A549 treated with ZK216348 at 1 μM for 4 hours (cell line): ENCODE measurements at places on chromosomes 2 and 18. TPM values are rescaled to one million over a fixed set of nuclear protein-coding genes. Genes with fewer than 3 reads are reported as not detected.

The CRYGD gene
- total RNA-seq: not detected in 5 replicates

The TBR1 gene
- not detected in 5 replicates for total RNA-seq

The PPP1R1C gene
- total RNA-seq: 0.90 to 4.0 TPM (median 1.6 TPM) in 5 replicates

The FSHR gene
- not detected in 5 replicates for total RNA-seq

The MALT1 gene
- total RNA-seq: 6.8 to 12.1 TPM (median 11.1 TPM) in 5 replicates

The ARHGAP25 gene
- 0.14 to 0.39 TPM (median 0.29 TPM) in 4 of 5 replicates, not detected in the other for total RNA-seq

The USP37 gene
- total RNA-seq: 3.3 to 5.6 TPM (median 4.8 TPM) in 5 replicates

The NCKAP5 gene
- total RNA-seq: 0.79 to 1.4 TPM (median 1.1 TPM) in 5 replicates

The GREB1 gene
- total RNA-seq: 2.2 to 3.7 TPM (median 2.7 TPM) in 5 replicates

The CPS1 gene
- 7.5 to 12.3 TPM (median 10.7 TPM) in 5 replicates for total RNA-seq

The OR6B2 gene
- total RNA-seq: not detected in 5 replicates

The CABLES1 gene
- 13.1 to 15.8 TPM (median 14.9 TPM) in 5 replicates for total RNA-seq

The RAB17 gene
- 0.16 to 0.33 TPM (median 0.28 TPM) in 4 of 5 replicates, not detected in the other for total RNA-seq

The DAPL1 gene
- total RNA-seq: not detected in 5 replicates

The ASIC4 gene
- total RNA-seq: 0.08 to 0.17 TPM (median 0.09 TPM) in 4 of 5 replicates, not detected in the other

The MAP3K20 gene
- total RNA-seq: 23.3 to 37.3 TPM (median 35.9 TPM) in 5 replicates

The STON1 gene
- total RNA-seq: 0.31 to 0.48 TPM (median 0.40 TPM) in 5 replicates

The SLC23A3 gene
- 0.28 to 0.80 TPM (median 0.46 TPM) in 5 replicates for total RNA-seq

The IL36G gene
- not detected in 5 replicates for total RNA-seq

The MARCO gene
- 0.14 TPM in 1 of 5 replicates, not detected in the others for total RNA-seq

The KIAA2012 gene
- not detected in 5 replicates for total RNA-seq

The HOXD8 gene
- total RNA-seq: 4.5 to 6.3 TPM (median 5.7 TPM) in 5 replicates

The IHH gene
- 0.25 to 0.47 TPM (median 0.37 TPM) in 4 of 5 replicates, not detected in the other for total RNA-seq
